Heart left ventricle (tissue), 16 donors: ENCODE measurements at places on chromosomes 4 and X. TPM values are rescaled to one million over a fixed set of nuclear protein-coding genes. Genes with fewer than 3 reads are reported as not detected.

GRCh38 chr4:54819034-54819433 lies 161.3 kb downstream of the KIT start:
- H3K4me3 ChIP-seq = no peak overlapping the region
- no peak overlapping the region for H3K27ac ChIP-seq
- no peaks in the 10 kb centered on the region for H3K27me3 ChIP-seq

GRCh38 chrX:129996120-129996519 lies 13.7 kb downstream of the BCORL1 start:
- no peaks in the 10 kb centered on the region for H3K4me1 ChIP-seq
- no peak overlapping the region for H3K4me3 ChIP-seq
- H3K27me3 ChIP-seq = no peaks in the 10 kb centered on the region
- H3K36me3 ChIP-seq = no peaks in the 10 kb centered on the region
- no peak overlapping the region for H3K27ac ChIP-seq

GRCh38 chr4:154928640-154929257 lies 147.7 kb downstream of the RBM46 start:
- H3K27ac ChIP-seq = no peak overlapping the region
- H3K36me3 ChIP-seq = no peaks in the 10 kb centered on the region
- H3K27me3 ChIP-seq = no peaks in the 10 kb centered on the region
- DNase-seq = no peak
- no peaks in the 10 kb centered on the region for H3K4me1 ChIP-seq

- peaks cover 61% of the 10 kb centered on the region for H3K4me1 ChIP-seq
- H3K27me3 ChIP-seq = no peaks in the 10 kb centered on the region
- peak overlapping the region; percentile 94 for H3K27ac ChIP-seq
- no peaks in the 10 kb centered on the region for H3K36me3 ChIP-seq
- no peak overlapping the region for H3K4me3 ChIP-seq
- DNase-seq = no peak
Measured at GRCh38 chr4:113637363-113637762, 124.2 kb downstream of the CAMK2D start.

- no peak overlapping the region for H3K4me3 ChIP-seq
- H3K4me1 ChIP-seq = no peaks in the 10 kb centered on the region
- H3K27ac ChIP-seq = no peak overlapping the region
- H3K27me3 ChIP-seq = no peaks in the 10 kb centered on the region
- no peaks in the 10 kb centered on the region for H3K36me3 ChIP-seq
Measured at GRCh38 chr4:14262221-14262620, 634.7 kb upstream of the BOD1L1 start.

DNA sequence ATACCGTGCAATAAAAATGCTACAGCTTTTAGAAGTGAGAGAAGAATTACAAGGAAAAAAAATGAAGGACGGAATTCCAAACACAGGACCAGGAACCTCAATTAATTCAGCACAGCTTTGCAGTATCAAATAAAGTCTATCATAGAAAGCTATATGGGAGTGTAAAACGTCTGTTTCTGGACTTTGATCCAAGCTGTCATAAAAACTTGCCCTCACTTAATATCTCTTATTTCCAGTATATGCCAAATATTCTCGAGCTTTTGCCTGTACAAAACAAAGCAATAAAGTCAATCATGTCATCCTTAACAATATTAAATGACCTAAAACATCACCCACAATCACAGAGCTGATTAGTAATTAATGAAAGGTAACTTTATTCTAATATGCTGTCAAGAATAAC lies 4.2 kb downstream of the PDE5A start:
- no peaks in the 10 kb centered on the region for H3K27me3 ChIP-seq
- no peak overlapping the region for H3K4me3 ChIP-seq
- H3K36me3 ChIP-seq = no peaks in the 10 kb centered on the region
- H3K4me1 ChIP-seq = peaks cover 35% of the 10 kb centered on the region
- no peak for DNase-seq
- no peak overlapping the region for H3K27ac ChIP-seq

The CYLC1 gene
- total RNA-seq = not detected

The ADH1B gene
- total RNA-seq = 137 TPM
